ENCODE measurements at places on chromosomes 5 and 9. TPM values are rescaled to one million over a fixed set of nuclear protein-coding genes. Genes with fewer than 3 reads are reported as not detected.

Gene NEUROG1
- not detected for total RNA-seq

DNA sequence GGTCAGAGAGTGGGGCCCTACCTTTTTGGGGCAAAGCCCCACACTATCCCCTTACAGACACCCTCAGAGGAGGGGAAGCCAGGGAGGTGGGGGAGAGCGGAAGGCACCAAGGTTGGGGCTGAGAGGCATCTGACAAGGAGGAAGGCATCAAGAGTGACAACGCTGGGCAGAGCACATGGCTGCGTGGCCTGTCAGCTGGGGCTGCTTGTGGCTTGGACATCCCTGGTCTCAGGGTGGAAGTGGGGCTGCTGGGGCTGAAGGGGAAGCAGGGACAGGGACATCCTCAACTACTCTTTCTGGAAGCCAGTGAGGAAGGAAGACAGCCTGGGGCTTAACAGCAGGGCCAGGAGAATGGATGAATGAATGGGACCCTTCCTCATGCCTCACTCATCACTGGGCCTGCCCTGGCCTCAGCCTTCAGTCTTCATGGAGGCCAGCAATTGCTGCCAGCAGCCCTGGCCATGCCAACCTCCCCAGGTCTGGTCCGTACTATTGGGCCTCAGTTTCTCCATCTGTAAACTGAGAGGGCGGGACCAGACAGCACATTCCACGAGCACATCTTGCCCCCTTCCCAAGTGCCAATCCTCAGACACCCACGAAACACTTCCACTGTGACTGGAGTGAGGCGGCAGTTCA, 993 bp upstream of the RALGDS start:
- DNase-seq: peak; percentile 63

Gene PLPP7
- 0.65 TPM for total RNA-seq

GRCh38 chr9:95029720-95030119, 287.8 kb downstream of the FANCC start:
- DNase-seq: no peak

DNA sequence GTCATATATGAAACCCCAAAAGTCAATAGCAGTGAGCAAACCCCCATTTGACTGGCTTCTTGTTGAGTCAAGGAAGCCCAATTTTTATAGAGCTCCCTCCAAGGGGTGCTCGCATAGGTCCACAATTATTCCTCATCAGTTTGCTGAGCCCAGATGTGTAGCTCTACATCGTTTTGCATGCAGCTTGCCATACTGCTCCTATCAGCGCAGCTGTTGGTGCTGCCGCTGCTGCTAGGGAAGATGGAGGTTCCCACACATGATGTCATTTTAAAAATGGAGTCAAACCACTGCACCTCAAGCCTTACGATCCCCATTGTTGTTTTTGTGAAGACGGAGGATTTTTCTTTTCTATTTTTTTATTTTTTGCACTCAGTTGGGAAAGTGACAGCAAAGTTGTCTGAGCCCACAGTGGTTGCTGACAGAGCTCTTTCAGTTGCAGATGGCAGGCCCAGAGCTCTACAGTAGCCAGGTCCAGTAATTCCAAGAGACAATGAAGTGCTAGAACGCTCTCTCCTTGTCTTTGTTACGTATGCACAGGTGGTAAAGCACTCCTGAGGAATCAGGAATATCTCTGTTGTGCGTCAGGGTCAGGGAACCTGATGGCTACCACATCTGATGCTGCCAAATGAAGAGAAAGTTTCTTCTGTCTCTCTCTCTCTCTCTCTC, 23.2 kb upstream of the C5orf63 start:
- DNase-seq: no peak

DNA sequence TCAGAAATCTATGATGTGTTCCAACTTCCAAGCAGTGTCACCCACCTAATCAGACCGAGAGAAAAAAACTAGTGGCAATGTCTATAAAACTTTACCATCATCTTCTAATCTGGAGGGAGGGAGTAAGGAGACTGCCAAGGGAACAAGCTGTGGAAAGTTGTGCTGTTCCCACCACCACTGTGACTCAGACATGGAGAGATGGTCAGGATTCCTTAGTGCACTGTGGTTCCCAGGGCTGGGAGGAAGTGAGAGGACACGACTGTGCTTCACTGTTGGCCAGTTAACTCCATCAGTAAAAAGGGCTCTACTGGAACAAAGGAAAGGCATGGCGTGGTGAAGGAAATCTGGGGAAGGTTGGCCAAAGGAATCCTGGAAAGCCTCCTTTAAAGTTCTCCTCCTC, 18.8 kb downstream of the TICAM2 start:
- DNase-seq: no peak

Gene ATP10B
- not detected for total RNA-seq

Gene TMEM252
- not detected for total RNA-seq

DNA sequence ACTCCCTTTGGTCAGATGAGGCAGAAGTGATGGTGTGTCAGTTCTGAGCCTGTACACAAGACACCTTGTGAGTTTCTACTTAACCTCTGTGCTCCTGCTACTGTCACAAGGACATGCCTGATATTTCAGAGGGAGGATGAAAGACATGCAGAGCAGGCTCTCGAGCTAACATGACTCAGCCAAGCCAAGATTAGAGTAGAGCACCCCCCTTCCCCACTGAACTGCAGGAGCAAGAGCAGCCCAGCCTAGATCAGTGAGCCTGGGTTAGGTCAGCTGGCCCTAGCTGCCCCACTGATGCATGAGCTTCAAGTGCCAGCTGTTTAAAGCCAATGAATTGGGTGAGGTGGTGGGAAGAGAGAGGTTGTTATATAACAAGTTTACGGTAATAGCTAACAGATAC, 36.7 kb downstream of the BRINP1 start:
- no peak for DNase-seq

- no peak for DNase-seq
Observed at GRCh38 chr5:140348104-140348503, 1.7 kb upstream of the HBEGF start.

- DNase-seq: no peak
Observed at GRCh38 chr9:78400496-78400895, 103.6 kb downstream of the PSAT1 start.

DNA sequence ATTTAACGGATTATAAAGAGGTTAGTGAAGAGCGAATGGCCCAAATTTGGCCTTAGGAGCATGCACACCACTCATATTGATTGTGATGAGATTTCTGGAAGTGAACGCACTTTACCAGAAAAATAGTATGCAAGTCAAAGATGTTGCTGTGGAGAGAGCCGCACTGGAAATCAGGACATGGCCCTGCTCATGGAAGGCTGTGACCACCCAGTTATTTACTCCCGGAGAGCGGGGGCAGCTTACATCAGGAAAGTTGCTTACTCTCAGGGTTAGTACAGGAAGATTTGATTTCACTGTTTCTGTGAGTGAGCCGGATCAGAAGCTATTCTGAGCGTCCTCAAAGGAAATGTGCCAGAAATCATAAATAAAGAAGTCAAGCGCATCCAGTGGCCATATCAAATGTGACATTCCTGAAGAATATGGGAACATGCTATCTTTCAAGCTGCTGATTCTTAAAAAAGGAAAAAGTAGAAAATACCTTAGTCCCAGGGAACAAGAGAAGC, 42.9 kb upstream of the STRBP start:
- DNase-seq: no peak

DNA sequence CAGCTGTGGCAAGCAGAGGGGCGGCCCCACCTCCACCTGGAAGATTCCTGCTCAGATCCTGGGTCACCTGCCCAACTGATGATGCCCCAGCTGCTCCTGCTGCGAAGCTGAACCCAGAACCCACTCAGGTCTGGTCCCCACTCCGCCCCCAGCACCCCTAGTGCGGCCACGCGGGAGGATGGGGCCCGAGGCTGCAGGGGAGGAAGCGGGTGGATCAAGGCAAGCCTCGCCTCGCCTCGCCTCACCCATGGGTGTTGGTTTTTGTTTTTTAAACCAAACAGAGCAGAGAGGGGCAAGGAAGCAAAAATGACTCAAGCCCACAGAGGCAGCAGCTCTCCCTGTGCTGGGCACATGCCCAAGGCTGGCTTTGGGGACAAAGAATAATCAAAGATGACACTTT, 23.2 kb downstream of the ABO start:
- DNase-seq: no peak

DNA sequence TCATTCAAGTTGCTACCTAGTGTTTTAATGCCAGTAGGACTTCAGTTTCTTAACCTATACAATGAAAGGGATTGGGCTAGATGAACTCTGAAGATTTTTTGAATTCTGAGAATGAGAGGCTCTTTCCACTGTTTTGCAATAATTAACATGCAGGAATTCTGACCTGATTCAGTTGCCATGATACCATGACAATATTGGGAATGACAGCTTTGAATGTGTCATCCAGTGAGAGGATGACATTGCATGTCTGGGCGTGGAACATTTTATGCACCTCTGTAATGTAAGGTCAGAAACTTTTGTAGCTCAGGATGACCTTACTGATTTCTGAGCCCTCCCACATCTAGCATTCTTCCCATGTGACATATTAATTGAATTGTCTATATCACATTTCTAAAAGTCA, 30.6 kb upstream of the SPINK5 start:
- DNase-seq: no peak

Gene LHX6
- total RNA-seq: not detected

Gene ENG
- total RNA-seq: 20.1 TPM

Measured in activated naive CD8-positive, alpha-beta T cell treated with anti-CD3 and anti-CD28 coated beads, Interleukin-2, amount 10 ng/mL, durations not matched to agents 7 days and 5 days (primary cell).